ENCODE measurements at places on chromosomes 4 and X.
A peak's percentile ranks its signal among the peaks of the same experiment; 100 is the strongest.

DNA sequence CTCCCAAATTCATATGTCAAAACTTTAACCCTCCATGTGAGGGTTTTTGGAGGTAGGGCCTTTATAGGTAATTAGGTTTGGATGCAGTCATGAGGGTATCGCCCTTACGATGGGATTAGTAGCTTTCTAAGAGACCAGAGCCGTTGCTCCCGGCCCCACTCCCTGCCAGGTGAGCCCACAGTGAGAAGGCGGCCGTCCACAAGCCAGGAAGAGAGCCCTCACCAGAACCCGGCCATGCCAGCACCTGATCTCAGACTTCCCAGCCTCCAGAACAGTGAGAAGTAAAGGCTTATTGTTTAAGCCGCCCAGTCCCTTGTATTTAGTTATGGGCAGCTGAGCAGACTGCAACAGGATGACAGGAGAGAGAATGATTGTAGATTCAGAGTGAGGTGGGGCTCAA is 40.8 kb downstream of the DCTD start:
- DNase-seq = no peak

DNA sequence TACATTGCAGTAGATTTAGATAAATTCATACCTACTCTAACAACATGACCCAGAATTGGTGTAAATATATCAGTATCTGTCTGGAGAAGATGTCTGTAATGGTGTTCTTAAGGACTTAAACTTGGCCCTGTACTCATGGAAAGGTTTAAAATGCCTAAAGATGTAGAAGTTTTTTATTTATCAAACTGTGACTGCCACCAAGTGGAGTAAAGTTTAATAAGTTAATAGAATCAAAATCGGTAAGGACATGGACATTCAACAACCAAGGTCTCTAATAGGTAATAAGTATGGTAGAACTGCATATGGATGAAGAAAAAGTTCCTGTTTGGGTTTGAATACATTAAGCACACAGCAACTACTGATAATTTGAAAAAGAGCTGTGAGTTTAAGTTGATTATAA is 474.0 kb upstream of the NDST3 start:
- no peak for DNase-seq

- DNase-seq = no peak
Observed at GRCh38 chr4:37014584-37014983, 230.0 kb upstream of the NWD2 start.

- peak; percentile 18 for DNase-seq
Observed at GRCh38 chrX:69305333-69306062, 140.2 kb upstream of the PJA1 start.

GRCh38 chr4:176837169-176837895 is 44.6 kb upstream of the VEGFC start:
- no peak for DNase-seq

- DNase-seq = no peak
Observed at GRCh38 chr4:14906805-14907204, 95.5 kb upstream of the CPEB2 start.

GRCh38 chr4:109179061-109179460 is 123.4 kb downstream of the COL25A1 start:
- DNase-seq = no peak

GRCh38 chr4:121936101-121936500 is 15.8 kb downstream of the TRPC3 start:
- DNase-seq = no peak

- no peak for DNase-seq
Observed at GRCh38 chr4:174681723-174682300, 147.2 kb downstream of the GLRA3 start.

DNA sequence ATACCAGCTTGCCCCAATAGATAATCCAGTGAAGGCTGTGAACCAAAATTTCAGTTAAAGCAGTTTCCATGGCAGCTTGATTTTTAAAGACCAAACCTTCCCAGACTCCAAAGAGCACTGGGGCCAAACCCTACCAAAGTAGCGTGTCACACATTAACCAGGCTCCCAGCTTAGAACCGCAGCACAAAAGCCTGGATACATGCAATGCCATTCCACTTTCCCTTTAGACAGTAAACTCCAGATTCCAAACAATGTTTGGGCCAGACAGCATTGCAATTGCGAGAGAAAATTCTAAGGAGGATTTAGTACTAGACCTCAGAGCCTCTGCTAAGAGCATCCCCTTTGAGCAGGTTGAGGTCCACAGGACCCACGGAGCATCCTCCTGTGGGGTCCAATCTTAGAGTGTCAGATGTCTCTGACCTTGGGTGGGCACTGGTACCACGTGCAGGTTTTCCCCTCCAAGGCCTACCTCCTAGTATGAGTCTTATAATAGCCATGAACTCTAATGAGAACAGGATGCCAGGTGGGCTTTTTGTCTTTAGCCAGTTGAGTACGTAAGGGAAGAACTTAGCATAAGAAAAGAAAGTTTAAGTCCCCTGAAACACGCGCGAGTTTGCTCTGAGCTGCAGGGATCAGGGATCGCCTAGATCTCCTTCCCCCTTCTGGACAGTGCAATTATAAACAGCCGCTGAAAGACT is 38.8 kb downstream of the MGARP start:
- DNase-seq = no peak

DNA sequence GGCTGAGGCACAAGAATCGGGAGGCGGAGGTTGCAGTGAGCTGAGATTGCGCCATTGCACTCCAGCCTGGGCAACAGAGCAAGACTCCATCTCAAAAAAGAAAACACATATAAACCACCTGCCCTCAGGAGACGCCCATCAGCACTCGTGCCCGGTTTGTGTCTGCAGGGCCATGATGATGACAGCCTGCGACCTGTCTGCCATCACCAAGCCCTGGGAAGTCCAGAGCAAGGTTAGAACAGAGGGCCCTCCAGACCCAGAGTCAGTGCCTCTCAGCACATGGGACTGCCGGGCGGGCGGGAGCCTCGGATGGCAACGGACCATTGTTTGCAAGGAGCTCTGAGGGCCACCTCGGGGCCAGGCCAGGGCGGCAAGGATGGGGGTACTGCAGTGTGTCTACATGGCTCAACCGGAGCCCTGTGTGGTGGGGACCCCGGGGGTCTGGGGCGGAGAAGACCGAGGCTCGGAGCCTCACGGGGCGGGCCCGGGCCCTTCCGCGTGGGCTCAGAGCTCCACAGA is 9.3 kb downstream of the ATP5ME start:
- no peak for DNase-seq

DNA sequence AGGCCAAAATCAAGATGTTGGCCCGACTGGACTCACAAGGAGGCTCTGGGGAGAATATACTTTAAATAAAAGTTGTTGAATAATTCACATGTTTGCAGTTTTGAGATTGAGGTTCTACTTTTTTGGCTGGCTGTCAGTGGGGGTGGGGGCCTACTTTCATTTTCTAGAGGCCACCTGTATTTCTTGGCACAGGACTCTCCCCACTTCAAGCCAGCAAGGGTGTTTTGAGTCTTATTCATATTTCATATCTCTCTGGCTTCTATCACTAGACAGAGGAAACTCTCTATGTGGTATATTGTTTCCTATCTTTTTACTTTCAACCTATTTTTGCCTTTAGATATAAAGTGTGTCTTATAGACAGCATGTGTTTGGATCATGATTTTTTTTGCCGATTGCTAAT is 266.4 kb downstream of the PRR32 start:
- no peak for DNase-seq

- no peak for DNase-seq
Observed at GRCh38 chrX:40736170-40736505, 796 bp upstream of the MED14 start.

GRCh38 chrX:110257889-110258288 is 60.0 kb downstream of the AMMECR1 start:
- no peak for DNase-seq

GRCh38 chr4:8547108-8547911 is 32.9 kb upstream of the GPR78 start:
- DNase-seq = no peak

- no peak for DNase-seq
Observed at GRCh38 chrX:112866175-112866574, 25.5 kb upstream of the AMOT start.

- no peak for DNase-seq
Observed at GRCh38 chr4:101284546-101284945, 62.8 kb downstream of the PPP3CA start.

DNA sequence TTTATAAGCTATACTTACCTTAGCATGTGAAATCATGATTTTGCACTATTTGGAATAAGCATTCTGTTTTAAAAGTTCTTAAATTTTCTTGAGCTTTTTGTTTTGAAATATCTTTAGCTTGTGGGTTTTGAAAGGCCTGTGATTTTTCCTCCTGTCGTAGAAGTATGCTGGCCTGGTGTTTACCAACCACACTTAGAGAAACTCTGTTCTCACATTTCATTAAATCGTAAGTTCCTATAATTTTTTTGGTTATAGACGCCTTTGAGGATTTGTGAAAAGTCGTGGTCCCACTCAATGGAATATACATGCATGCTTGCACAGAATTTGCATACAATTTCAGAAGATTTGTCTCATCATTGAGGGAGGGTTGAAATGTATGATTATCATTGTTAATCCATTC is 63.6 kb downstream of the PDLIM5 start:
- no peak for DNase-seq

DNA sequence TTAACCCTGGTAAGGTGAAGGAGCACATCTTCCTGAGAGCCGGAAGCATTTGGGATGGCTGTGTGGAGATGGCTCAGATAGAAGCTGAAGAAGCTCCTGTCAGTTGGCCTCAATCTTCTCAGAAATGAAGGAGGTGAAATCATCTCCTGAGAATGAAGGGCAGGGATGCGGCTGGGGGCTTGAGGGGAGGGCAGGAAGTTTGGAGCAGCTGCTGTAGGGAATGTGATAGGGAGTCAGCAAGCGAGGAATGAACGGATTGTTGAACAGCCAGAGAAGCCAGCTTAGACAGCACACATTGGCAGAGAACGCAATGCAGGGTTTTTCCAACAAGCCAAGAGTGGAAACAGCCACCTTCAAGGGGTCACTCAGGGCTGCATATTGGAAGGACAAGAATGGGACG is 10.0 kb downstream of the KCNE5 start:
- DNase-seq = no peak

DNA sequence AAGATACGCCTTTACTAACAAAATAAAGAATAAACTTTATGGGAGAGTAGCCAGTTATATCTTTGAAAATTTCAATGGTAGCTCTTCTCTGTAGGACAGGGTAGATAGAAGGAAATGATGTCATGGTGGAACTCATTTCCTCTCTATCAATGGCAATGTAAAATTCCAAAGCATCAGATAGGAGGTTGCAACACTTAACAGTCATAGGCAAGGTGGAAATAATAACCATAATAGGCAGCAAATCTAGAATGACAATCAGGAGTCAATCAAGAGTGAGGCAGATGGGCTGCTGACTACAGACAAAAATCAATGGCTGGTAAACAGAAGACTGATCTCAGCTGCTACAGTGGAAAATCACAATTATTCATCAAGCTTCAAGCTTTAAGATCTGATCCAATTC is 53.9 kb upstream of the TET2 start:
- no peak for DNase-seq

DNA sequence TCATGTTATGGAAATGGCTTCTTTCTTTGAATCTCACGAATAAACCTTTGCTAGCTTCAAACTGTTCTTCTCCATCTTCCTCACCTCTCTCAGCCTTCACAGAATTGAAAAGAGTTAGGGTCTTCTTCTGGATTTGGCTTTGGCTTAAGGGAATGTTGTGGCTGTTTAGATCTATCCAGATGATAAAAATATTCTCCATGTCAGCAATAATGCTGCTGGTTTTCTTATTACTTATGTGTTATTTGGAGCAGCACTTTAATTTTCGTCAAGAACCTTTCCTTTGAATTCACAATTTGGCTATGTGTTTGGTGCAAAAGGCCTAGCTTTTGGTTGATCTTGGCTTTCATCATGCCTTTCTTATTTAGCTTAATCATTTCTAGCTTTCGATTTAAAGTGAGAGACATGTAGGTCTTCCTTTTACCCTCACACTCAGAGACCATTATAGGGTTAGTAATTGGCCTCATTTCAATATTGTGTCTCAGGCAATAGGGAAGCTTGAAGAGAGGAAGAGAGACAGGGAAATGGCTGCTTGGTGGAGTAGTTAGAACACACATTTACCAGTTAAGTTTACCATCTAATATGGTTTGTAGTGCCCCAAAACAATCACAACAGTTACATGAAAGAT is 5.1 kb upstream of the ADAM29 start:
- DNase-seq = no peak

- no peak for DNase-seq
Observed at GRCh38 chrX:8274170-8274569, 103.1 kb upstream of the VCX2 start.

DNA sequence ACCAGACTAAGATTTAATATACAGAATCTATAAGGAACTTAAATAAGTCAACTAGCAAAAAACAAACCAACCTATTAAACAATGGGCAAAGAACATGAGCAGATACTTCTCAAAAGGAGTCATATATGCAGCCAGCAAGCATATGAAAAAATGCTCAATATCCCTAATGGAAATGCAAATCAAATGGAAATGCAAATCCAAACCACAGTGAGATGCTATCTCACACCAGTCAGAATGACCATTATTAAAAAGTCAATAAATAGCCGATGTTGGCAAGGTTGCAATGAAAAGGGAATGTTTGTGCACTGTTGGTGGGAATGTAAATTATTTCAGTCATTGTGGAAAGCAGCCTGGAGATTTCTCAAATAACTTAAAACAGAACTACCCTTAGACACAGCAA is 97.0 kb upstream of the SLC6A14 start:
- no peak for DNase-seq

GRCh38 chrX:143121477-143121876 is 95.7 kb downstream of the SPANXN4 start:
- DNase-seq = no peak

DNA sequence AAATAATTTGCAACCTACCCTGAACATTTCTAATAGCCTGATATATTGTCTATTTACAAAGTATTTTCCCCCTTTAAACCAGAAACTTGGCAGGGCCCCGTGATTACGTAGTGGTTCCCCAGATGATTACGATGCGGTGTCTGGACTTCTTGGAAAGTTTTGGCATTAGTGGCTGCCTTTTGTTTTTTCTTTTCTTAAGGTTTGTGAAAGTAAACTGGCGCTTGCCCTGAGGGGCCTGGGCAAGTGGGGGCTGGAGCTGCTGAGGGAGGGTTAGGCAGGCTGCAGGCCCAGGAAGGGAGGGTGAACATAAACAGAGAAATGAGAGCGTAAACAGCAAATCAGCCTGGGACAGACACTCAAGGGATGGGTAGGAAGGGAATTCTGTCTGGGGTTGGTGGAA is 123.6 kb upstream of the MSX1 start:
- no peak for DNase-seq

GRCh38 chrX:4243759-4244158 is 530.3 kb upstream of the PRKX start:
- no peak for DNase-seq

GRCh38 chr4:151324752-151325110 is 674 bp downstream of the SH3D19 start:
- no peak for DNase-seq

- no peak for DNase-seq
Observed at GRCh38 chr4:61293707-61294400, 93.7 kb downstream of the ADGRL3 start.

DNA sequence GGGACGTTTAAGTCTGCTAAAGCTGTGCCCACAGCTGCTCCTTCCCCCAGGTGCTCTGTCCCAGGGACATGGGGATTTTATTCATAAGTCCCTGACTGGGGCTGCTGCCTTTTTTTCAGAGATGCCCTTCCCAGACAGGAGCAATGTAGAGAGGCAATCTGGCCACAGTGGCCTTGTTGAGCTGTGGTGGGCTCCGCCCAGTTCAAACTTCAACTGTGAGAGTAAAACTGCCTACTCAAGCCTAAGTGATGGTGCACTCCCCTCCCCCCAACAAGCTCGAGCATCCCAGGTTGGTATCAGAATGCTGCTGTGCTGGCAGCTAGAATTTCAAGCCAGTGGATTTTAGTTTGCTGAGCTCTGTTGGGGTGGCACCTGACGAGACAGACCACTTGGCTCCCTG is 1371.4 kb downstream of the ADGRL3 start:
- no peak for DNase-seq
